ENCODE measurements at places on chromosomes 4 and X. TPM values are rescaled to one million over a fixed set of nuclear protein-coding genes. Genes with fewer than 3 reads are reported as not detected.

The EVC2 gene
- total RNA-seq, result 6.1 TPM

GRCh38 chr4:126262665-126263064 is 947.9 kb downstream of the FAT4 start:
- DNase-seq, result no peak

DNA sequence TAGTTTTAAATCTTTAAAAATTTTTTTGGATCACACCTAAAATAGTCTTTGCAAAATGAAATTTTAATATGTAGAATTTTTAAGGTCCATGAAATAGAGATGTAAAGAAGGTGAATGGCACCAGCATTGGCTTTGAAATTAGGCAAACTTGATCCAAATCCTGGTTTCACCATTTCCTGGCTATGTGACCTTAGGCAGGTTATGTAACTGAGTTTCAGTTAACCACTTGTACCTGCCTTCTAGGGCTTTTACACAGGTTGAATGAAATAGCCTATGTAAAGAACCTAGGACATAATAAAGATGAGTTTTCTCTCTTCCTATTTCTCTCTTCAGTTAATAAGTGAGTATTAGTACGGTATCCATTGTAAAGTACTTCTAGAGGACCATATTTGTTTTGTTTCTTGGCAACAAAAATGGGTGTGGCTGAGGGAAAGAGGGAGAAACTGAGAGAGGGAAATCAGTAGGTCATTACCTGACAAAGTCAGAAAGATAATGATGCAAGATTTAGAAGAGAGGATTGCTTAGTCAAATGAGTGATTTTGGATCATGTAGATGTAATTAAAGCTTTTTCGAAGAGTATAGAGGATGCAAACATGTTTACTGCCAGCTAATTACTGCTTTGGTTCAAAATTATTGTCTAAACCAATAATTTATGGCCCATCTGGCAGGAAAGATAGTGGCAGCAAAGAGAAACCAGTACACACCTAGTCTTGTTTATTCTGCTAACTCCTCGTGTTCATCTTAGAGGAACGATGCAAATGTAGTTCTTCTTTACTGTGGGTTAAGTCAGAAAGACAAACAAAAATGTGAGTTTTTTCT is 81.9 kb downstream of the PDLIM5 start:
- DNase-seq, result no peak

DNA sequence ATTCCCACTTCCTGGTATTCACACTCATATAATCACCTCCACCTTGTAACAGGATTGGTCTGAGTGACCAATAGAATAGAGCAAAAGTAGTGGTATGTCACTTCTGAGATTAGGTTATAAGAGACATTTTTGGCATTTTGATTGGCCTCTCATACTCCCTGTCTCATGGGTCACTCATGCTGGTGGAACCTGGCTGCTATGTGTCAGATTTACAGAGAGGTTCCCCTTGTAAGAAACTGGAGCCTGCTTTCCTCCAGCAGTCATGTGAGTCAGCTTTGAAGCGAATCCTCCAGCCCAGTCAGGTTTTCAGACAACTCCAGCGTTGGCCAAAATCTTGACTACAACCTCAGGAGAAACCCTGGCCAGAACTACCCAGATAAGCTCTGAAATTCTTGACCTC is 2.6 kb upstream of the OTUD4 start:
- DNase-seq, result no peak

The CLDN34 gene
- 4.6 TPM for total RNA-seq

- no peak for DNase-seq
Observed at GRCh38 chr4:180009316-180009715, 2233.9 kb upstream of the TENM3 start.

DNA sequence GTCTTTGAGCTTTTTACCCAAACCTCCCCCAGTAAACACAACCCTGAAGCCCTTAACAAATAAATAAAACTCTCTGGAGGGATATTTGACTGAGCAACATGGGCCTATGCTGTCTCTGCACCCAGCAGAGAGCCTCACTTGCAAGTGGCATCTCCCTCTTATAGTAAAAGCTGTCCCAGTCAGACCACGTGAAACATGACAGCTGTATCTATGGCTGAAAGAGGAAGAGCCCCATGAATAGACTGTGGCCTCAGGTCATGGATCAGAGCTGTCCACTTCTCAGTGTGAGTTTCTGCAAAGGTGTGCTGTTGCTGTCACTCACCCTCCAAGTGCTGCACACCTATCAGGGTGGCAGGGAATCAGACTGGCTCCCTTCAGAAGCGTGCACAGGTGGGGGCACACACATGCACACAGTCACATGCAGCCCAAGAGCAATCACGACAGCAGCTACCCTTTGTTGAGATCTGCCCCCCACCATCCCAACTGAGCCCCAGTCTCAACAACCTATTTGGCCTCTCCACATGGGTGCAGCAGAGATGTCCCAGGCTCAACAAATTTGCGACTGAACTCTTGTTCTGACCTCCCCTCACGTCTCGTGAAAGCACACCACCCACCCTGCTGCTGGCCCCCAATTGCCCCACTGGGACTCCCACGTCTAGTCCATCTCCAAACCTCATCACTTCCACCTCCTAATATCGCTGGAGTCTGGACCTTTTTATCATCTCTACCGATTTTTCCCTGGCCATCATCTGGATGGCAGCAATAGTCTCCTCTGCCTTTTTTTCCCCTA is 45.6 kb downstream of the NAT8L start:
- no peak for DNase-seq

The CFI gene
- total RNA-seq, result 21.3 TPM

The SYNPO2 gene
- 381 TPM for total RNA-seq

GRCh38 chr4:1577822-1578217 is 106.3 kb downstream of the FAM53A start:
- DNase-seq, result no peak

- DNase-seq, result no peak
Observed at GRCh38 chrX:93695981-93696380, 22.0 kb downstream of the FAM133A start.

DNA sequence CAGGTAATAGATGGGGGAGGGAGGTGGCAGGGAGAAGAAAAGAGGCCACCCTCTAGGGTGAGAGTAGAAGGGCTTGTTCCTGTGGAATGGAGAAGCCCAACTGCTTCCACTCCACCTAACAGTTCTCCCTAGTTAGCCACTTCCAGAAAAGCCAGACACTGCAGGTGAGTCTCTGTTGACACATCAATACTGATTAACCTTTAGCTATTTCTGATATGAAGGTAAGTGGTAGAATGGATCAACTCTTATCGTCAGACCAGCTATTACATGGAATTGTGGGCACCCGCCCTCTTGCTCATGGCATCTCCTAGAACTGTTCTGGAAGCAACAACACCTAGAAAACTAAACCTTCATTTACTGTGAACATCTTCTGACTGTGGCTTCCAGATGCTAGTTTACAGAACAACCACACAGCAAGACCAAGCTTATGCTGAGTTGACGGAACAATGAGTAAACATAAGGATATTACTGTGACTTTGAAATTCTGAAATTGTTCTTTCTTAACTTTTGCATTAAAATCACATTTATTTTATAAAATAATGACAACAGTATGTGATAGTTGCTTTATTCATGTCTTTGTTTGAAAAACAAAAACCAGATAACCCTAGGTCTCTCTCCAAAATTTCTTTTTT is 44.7 kb downstream of the ANXA3 start:
- no peak for DNase-seq

Measured in ureter (tissue), 1 donor.